ENCODE measurements at places on chromosomes 6 and 20.

DNA sequence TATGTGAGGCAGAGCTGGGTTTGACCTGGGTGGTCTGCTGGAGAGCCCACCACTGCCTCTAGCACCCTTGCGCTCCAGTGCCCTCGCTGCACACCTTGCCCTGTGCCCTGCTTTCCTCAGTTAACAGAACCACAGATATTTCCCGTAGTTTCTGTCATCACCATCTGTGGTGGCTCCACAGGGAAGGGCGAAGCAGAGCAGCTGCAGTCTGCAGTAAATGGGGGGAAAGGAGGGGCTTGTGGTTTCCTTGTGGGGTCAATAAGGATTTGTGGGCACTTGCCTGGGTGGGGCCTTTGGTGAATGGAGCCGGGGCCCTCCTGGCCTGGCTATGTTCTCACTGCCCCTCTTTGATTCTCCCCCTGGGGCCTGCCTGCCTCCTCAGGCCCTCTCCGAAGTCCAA, 21.2 kb upstream of the CCDC167 start:
- DNase-seq: no peak

DNA sequence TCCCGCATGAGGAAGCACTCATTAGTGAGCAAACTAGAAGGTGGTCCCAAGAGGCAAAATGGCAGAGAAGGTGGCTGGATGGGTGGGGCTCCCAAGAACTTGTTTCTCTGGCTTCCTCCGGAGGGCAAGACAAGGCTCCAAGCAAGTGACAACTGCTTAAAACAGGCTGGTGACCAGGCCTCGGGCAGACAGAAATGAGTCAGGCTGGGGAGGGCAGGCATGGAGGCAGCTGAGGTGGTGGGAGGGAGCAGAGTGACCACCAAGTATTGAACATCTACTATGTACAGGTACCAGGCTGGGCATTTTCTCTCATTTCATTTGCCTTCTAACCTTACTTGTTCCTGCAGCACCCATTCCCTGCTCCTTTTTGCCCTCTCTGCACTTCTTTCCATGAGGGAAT, 33.4 kb downstream of the TNXB start:
- DNase-seq: no peak

DNA sequence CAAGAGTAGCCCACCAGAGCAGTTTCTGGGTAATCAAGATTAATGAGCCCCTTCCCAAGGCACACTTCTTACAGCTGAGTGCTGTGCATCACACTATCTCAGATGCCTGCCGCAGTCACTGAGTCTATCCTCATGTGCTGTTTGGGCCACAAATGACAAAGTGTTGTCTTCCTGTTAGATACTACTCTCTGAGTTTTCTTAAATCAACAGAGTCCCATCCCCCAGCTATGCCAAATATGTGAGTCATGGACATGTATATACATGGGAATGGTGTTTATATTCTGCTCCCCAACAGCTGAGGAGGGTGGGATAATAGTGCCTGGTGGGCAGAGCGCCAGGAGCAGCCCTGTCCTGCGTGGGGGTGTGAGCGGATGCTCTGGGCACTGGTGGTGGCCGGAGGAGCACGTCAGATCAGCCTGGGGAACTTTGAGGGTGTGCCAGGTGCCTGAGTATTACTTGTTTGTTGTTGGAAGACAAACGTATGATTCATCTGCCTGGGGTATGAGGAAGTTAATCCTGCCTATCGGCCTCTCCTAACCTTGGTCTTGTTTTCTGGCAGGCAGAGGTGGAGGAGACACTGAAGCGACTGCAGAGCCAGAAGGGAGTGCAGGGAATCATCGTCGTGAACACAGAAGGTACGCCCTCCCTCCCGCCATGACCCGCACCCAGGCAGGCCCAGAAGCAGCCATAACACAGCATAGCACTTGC, 9.6 kb downstream of the DYNLRB1 start:
- DNase-seq: no peak

DNA sequence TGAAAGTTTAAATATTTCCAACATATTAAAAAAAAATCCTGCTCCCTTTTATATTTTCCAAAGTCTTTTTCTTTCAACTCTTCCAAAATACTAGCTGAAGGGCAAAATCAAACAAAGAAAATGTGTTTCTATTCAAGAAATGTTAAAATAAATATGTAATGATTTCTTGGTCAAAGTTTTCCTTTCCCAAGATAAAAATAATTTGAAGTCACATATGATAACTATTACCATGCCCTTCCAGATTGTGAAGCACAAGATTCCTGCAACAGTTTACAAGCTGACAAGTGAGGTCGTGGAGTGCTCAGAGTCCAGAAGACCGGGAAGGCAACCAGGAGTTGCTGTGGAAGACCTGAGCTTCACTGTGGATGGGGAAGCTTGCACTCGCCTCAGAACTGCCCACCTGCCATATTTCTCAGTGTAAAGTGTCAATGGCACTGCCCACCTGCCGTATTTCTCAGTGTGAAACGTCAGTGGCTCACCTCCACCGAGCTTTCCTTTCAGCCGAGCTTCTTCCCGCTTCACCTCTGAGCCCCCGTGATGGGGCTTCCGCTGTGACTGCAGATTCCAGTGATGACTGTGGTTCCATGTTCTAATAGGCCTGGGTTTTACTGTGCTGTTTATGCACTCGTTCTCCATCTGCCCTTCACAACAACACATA, 160.5 kb downstream of the THBS2 start:
- no peak for DNase-seq

GRCh38 chr6:116665464-116665863, 3.1 kb downstream of the ZUP1 start:
- DNase-seq: no peak

DNA sequence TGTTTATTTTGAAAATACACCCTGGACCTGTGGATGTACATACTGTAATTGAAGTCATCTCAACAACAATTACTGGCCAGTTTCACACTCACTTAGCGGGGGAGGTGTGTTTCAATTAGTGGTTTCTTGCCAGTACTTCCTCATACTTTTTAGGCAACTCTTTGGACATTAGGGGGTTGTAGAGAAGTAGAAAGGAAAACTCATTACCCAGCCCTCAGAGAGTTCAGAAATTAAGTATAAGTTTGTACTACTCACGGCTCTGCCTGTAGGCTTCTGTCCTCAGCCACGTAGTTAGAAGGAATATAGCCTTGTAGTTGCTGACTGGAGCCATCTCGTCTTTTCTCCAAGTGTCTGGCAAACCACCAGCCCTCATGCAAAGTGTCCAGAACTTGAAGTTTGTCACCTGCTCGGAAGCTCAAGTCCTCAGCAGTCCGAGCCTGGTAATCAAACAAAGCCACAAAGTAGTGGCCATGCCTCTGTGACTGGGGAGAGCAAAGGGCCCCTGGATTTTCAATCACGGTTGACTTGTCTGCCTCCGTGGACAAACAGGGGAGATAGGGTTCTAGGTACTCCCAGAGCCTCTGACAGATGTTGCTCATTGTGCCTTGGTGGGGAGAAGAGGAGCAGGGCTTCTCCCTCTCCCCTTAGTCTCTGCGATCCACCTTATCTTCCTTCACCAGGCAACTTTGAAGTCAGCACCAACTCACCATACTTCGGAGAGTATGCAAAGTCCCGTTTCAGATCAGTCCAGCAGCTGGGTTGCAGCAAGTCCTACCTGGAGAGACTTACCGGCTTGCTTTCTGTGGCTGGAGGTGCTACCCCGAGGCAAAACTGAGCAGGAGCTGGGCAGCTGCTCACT, 749 bp downstream of the FRK start:
- DNase-seq: no peak
